ENCODE measurements at places on chromosomes 2 and 18.

DNA sequence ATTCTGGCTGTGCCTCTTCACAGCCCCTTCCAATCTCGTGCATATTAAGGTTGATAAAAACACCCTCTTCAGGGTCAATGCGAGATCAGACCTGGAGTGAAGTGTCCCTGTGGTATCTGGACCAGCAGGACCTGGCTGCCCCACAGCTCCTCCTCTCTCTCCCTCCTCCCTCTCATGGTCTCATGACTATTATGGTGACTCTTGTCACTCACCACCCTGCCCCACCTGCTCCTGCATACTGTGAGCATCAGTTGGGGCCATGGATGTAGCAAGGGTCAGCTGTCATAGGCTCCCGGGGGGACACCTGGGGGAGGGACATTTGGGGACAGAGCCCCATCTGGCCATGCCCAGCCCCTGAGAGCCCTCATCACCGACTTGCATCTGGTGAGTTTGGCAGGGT lies 50.2 kb downstream of the ODC1 start:
- no peak for DNase-seq

GRCh38 chr2:220226076-220226475 lies 598.6 kb downstream of the SLC4A3 start:
- no peak for DNase-seq

- no peak for DNase-seq
These were observed 11.6 kb upstream of the TUBB6 start for GRCh38 chr18:12296457-12296856.

DNA sequence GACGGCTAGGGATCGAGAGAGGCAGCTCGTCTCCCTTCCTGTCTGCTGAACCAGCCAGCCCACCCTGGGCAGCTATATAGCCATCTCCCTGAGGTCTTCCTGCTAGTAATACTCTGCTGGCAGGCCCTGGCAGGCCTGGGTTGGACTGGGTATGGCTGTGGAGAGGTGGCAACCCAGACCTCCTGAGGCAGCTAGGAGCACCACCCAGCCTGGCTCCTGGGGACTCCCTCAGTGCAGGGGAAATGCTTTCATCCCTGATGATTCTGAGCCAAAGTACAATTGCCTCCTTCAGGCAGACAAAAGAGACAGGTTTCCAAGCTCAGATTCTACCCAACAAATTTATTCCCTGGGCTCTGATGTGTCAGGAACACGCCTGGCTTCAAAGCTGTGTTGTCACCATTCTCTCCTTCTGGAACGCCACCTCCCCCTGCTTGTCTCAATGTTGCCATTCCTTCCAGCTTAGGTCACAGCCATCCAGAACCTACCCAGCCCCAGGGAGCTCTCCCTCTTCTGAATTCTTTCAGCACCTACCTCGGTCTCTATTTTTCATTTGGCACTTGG lies 4.7 kb upstream of the DNAJB2 start:
- DNase-seq = peak; percentile 80

GRCh38 chr2:81355436-81355835 lies 1050.9 kb upstream of the LRRTM1 start:
- no peak for DNase-seq

DNA sequence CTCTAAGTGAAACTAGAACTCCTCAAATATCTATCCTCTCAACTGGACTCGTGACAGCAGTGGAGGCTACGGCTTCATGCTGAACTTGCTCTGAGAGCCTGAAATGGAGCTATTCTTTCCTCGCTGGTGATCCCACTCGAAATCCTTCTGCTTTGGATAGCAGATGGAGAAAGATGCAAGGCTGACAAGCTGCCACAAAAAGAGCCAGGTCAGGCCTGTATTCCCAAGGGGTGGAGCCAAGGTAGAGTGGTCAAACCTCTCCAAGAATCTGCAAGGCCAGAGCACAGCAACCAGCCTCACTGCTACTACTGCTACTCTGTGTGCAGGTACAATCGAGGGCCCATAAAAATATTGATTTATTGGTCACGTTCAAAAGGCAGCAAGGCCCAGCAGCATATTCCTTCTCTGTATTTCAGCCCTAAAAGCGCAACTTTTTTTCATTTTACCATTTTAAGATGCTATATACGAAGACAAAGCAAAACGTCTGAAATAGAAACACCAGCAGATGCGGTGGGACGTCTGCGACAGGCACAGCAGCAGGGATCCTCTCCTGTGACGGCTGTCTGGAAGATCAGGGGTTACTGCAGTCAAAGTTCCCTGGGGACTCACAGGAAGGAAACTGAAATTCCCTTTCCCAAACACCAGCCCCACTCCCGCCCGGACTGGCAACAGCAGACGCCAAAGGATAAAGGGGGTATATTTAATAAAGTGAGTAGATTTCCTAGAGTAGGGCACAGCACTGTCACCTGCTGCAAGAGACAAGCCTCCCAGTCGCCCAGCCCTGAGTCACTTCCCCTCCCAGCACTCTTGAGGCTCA lies 2.4 kb downstream of the SPRED2 start:
- DNase-seq = no peak

GRCh38 chr18:74748809-74749208 lies 151.1 kb downstream of the ZNF407 start:
- no peak for DNase-seq

GRCh38 chr2:148813603-148814065 lies 61.4 kb upstream of the KIF5C start:
- DNase-seq = no peak

DNA sequence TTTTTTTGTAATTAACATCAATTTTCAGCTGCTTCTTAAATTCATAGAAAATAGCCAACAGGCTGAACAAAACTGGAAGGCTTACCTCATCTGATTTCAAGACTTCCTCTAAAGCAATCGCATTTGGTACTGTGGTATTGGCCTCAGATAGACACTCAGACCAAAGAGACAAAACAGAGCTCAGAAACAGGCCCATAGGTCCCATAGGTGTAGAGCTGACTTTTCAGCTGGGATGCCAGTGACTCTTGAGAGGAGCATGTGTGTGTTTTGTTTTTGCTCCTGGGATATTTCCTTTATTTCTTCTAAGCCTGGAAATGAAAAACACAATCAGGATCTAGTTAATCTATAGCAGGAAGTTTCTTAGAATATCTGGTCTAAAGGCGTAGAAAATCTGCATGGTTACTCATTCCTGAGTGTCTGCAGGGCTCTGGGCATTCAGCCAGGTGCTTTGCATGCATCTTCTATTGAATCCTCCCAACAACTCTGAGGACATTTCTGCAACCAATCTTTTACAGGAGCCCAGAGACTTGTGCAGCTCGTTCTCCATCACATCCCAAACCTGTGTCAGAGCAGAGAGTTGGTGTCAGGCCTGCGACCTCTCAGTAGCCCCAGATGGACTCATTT lies 190.8 kb downstream of the RTP5 start:
- peak; percentile 68 for DNase-seq

DNA sequence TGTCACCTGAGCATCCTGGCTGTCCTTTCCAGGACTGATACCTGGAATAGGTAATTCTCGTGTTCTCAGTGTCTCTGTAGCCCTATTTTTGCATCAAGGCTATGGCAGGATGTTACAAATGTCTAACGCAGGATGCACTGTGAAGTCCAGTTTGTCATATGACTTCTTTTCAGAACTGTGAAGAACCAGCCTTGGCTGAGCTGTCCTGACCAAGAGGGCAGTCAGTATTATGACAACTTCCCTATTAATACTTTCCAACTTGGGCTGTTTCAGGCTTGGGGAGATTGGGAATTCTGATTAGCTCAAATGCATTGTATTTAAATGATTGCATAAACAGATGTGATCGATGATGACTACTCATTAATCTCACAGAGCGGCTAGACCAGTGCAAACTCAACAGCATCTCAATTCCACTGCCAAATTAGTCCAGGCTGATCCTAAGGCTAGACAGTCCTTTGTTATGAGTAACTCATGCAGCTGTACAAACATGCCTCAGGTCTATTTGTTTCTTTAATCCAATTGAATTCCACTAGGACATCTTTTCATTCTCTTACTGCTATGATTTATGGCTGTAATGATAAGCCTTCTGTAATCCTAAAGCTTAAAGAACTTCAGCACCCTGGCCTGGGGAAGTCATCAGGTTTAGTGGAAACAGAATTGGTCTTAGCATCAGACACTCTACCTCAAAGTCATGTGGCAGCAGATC lies 331.6 kb downstream of the KCNS3 start:
- DNase-seq = peak; percentile 78

GRCh38 chr2:72901426-72901825 lies 14.2 kb downstream of the SPR start:
- no peak for DNase-seq

DNA sequence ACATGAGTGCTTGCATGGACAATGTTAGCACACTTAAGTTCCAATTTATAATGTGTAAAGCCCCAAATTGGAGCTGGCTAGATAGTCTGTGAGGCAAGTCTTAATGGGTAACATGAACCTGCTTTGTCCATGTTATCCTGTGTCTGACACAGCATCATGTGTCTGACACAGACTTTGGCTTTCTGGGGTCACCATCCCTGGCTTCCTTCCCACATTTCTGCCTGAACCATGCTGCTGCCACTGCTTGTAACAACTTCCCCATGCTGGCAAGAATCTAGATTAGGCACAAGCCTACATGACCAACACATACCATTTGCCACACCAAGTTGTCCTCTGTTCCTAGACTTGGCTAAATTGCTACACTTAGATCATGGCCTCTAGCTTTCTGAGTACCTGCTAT lies 49.8 kb upstream of the ZBTB7C start:
- no peak for DNase-seq

- DNase-seq = no peak
These were observed 70.5 kb downstream of the ZNF236 start for GRCh38 chr18:76892832-76893231.
